ENCODE measurements at places on chromosomes 12 and 14.

GRCh38 chr12:80381121-80381520, 62.9 kb upstream of the PTPRQ start:
- DNase-seq: no peak

- DNase-seq: no peak
Measured at GRCh38 chr12:67382241-67382871, 113.2 kb downstream of the CAND1 start.

DNA sequence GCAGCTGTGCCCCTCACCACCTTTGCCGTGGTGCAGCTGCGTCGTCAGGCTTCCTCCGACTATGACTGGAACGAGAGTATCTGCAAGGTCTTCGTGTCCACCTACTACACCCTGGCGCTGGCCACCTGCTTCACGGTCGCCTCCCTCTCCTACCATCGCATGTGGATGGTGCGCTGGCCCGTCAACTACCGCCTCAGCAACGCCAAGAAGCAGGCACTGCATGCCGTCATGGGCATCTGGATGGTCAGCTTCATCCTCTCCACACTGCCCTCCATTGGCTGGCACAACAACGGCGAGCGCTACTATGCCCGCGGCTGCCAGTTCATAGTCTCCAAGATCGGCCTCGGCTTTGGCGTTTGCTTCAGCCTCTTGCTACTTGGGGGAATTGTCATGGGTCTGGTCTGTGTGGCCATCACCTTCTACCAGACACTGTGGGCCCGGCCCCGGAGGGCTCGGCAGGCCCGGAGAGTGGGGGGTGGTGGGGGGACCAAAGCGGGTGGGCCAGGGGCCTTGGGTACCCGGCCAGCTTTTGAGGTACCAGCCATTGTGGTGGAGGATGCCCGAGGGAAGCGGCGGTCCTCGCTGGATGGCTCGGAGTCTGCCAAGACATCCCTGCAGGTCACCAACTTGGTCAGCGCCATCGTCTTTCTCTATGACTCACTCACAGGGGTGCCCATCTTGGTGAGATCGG, 2.6 kb downstream of the GPR162 start:
- no peak for DNase-seq

- no peak for DNase-seq
Measured at GRCh38 chr12:34186492-34186891, 164.2 kb downstream of the ALG10 start.

DNA sequence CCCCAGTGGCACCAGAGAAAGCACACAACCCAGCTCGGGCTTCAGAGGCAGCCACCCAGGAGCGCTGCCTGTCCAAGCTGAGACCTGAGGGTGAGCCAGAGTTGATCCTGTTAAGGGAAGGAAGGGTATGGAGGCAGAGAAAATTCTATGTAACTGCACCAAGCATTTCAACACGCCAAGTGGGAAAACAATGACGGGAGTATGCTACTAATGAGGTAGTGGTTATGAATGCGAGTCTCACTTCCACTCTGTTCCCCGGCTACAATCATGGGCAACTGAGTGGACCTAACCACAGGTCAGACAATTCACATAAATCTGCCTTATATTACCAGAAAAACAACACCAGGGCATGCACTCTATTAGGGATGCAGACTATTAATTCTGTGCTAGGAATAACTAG, 9.9 kb downstream of the ATG14 start:
- no peak for DNase-seq

DNA sequence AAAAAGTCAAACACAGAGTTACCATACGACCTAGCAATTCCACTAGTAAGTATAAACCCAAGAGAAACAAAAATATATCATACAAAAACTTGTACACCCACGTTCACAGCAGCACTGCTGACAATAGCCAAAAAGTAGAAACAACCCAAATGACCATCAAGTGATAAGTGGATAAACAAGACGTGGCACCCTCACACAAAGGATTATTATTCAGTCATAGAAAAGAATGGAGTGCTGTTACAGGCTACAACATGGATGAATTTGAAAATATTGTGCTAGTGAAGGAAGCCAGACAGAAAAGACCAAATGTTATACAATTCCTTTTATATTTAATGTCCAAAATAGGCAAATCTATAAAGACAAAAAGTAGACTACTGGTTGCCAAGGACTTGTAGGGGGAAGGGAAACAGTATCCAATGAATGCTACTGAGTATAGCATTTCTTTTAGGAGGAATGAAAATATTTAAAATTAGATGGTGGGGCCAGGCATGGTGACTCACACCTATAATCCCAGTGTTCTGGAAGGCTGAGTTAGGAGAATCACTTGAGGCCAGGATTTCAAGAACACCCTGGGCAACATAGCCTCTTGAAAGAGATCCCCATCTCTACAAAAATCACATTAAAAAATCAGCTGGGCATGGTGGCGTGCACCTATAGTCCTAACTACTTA, 41.9 kb downstream of the SPTLC2 start:
- no peak for DNase-seq

DNA sequence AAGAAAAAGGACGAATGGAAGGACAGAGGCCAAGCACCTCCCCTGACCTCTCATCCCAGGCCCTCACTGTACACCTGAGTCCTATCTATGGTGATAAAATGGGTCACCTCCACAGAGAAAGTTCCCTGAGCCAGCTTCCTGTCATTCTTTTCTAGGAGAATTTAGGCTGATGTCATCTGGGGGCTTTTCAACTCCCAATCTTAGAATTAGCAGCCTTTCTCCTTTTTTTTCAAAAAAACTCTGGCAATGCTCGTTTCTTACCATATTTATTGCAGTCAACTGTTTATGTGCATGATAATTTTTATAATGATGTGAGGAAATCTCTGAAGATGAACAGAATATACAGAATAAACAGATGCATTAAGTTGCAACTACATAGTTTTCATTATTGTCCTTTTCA, 177.6 kb downstream of the SNAPC1 start:
- no peak for DNase-seq

GRCh38 chr14:56808383-56809269, 1.7 kb downstream of the OTX2 start:
- DNase-seq: no peak

- no peak for DNase-seq
Measured at GRCh38 chr12:39892146-39892545, 213.7 kb downstream of the SLC2A13 start.

DNA sequence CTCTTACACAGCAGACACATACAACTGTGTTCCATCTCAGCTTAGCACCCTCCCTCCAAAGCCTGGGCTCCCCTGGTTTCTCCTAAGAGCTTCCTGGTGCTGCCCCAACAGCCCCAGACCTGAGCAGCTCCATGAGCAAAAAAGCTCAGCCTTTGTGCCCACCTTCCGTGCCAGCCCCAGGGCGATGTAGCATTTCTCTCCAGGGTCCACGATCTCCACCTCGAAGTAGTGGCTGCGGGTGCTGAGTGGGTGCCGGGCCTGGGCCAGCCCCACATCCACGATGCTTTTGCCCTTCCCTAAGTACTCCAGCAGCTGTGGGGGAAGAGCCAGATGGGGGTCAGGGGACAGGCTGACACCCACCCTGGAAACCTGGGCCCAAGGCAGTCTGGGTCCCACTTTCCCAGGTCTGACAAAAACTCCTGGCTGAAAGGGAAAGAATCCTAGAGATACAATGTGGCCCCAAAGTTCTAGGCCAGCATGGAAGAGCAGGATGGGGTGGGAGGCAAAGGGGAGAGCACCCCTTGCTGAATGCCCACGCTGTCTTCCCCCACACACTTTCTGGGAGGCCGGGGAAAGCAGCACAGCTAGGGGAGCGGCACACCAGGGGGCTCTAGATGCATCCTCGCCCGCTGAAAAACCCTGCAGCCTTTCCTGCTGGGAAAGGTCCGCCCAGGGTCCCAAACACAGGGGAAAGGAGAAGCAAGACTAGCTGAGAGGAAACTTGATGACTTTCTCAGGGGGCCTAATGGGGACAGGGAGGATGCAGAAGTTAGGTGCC, 11.0 kb downstream of the SPRYD3 start:
- DNase-seq: no peak

GRCh38 chr12:92726850-92727249, 24.1 kb downstream of the PLEKHG7 start:
- no peak for DNase-seq

DNA sequence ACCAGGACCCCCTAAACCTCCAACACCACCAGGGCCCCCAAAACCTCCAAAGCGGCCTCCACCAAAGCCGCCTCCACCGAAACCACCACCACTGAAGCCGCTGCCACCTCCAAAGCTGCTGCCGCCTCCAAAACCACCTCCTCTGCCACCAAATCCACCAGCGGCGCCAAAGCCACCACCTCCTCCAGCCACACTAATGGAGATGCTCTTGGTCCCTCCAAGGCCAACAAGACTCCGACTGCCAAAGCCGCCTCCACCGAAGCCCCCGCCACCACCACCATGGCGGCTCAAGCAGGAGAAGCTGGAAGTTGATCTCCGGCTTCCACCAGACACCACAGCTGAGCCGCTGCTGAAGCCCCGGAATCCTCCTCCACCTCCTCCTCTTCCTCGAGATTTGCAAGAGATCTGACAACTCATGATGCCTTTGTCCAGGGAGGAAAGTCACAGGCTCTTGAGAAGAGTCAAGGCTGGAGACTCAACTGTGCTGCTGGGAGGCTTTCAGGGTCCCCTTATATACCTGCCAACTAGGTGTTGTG, at the start of gene KRT2:
TSS of gene KRT2 (minus strand) at position 486 of the 536 bp plus-strand sequence. CDS start at position 417, 69 bp downstream.
- DNase-seq: no peak

GRCh38 chr12:118064608-118065007, 3.6 kb upstream of the WSB2 start:
- no peak for DNase-seq

GRCh38 chr12:5796171-5796958, 148.7 kb downstream of the ANO2 start:
- no peak for DNase-seq

DNA sequence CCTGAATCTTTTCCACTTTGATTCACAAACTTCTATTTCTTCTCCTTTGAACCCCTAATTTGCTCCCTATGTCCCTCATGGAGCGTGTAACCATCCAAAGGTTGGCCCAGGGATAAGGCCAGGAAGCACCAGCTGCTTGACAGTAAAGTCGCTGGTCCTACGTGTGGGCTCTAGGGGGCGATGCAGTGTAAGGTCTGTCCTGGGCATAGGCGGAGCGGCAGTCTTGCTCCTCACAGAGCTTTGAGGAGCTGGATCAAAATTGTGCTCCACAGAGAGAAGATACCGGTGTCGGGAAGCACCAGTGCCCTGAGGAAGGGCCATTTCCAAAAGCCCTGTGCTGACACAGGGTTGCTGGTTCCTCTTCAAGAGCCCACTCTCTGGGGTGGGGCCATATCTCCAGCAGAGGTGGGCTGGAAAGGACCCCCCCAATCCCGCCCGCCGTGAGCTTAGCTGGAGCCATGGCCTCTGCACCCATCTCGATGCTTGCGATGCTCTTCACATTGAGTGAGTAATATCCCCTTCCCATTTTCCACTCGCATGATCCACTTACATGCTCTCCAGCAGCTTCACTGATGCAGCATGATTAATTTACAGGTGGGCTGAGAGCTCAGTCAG, 49.9 kb upstream of the OR4E1 start:
- DNase-seq: no peak

- no peak for DNase-seq
Measured at GRCh38 chr12:48803675-48804074, 14.6 kb upstream of the CACNB3 start.

DNA sequence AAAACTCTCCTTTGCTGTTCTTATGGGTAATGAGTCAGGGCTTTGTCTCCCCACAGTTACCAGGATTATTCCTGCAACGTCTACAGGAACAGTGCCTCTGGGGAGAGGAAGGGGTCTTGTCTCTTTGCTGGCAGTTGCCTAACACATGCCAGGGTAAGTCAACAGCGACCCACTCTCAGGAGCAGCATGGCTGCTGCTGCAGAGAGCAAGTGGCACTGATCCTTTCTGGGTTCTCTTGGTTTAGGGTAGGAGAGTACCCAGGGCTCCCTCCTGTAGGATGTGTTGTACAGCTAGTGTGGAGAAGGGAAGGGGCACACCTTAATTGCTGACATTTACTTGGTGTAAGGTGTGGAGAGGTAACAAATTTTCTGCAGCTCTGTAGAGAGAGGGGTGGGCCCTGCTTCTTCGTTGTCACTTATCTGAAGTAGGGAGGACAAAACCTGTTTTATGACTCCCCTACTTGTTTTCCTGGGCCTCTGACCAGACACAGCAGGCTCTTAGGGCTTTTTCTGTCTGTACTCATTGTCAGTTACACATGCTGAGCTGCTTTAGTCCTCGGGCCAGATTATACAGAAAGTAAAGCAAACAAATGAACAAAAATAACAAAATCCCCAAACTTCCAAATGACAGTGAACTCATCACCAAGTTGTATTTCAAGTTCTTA, 168.2 kb downstream of the ACSS3 start:
- DNase-seq: no peak

- DNase-seq: no peak
Measured at GRCh38 chr14:59788176-59788575, 82.4 kb downstream of the RTN1 start.

DNA sequence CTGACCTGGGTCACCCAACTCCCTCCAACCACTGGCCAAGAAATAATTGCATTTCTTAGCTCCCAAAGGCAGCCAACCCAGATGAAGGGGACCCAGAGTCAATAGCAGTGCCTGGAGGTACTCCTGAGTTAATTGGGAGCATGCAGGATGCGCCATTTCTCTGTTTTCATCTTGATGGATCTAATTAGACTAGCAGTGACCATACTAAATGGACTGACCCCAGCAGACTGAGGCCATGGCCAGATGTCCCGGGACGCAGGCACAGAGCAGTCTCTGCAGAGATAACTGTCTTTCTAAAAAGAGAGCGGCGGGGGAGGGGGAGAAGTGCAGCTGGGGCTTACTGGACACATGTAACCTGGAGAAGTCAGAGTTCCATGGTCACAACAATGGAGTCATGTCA, 53.2 kb upstream of the CMKLR1 start:
- DNase-seq: no peak

- DNase-seq: no peak
Measured at GRCh38 chr14:44446965-44447364, 60.1 kb downstream of the FSCB start.

GRCh38 chr14:57057803-57058202, 210.9 kb downstream of the EXOC5 start:
- no peak for DNase-seq

- no peak for DNase-seq
Measured at GRCh38 chr12:112130441-112130998, 5.2 kb downstream of the TRAFD1 start.

GRCh38 chr12:51986834-51987233, 19.9 kb upstream of the TAMALIN start:
- no peak for DNase-seq

DNA sequence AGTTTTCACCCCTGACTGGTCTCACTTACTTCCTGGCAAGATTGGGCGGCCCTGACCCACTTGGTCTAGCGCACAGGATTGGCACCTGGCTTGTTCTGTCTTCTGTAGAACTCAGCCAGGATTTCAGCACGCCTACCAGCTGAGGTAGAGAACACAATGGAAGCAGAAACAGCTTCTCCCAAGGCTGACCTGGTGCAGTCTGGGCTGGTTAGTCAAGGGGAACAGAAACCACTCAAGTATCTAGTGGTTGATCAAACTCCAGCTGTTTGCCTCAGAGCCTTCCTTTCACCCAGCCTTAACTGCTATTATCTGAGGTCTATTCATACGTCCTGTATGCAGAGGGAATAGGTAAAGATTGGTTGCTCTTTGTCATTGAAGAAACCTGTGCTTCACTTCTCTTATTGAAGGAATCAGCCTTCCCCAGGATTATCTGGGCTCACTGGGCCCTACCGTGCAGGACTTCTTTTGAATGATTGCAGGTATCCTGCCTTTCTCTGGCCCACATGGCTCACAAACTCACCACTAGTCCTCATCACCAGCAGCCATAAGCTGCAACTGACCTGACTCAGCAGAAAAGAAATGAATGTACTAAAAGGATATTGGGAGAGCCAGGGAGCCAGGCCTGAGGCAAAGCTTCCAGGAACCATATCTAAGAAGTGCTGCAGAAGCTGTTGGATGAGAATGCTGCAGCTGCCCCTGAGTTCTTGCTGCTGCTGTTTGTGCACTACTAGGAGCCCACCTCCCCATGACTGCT, 2.5 kb upstream of the PLEKHD1 start:
- no peak for DNase-seq

GRCh38 chr14:98112194-98112780, 1159.7 kb downstream of the BCL11B start:
- no peak for DNase-seq

Measured in activated gamma-delta T cell treated with Interleukin-2 at 50 U/mL for 16 hours (primary cell).